ENCODE measurements at places on chromosomes 12 and 14.

- DNase-seq, result no peak
Measured at GRCh38 chr14:104116288-104116755, 22.1 kb upstream of the KIF26A start.

DNA sequence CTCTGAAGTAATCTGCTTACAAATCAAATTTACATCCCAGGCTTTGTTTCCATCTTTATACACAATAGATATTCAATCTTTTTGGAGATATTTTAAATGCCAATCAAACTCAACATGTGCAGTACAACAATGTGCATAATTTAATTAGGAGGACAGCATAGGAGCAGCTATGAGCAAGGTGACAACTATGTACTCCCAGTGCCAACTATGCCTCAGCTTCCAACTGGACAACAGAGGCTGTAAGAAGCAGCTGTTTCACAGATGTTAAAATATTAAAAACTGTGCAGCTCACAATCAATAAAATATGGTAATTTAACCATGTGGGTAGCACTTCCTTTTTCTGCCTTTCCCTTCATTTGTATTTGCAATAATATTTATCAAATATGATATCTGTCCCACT, 99.9 kb downstream of the ST8SIA1 start:
- DNase-seq, result no peak

- DNase-seq, result no peak
Measured at GRCh38 chr12:113378291-113378690, 19.9 kb downstream of the PLBD2 start.

GRCh38 chr12:100797246-100797645, 2.7 kb downstream of the ANO4 start:
- no peak for DNase-seq

GRCh38 chr12:82666830-82667229, 19.9 kb upstream of the TMTC2 start:
- DNase-seq, result no peak

- peak; percentile 15 for DNase-seq
Measured at GRCh38 chr12:12467688-12468261, 94.9 kb downstream of the DUSP16 start.

DNA sequence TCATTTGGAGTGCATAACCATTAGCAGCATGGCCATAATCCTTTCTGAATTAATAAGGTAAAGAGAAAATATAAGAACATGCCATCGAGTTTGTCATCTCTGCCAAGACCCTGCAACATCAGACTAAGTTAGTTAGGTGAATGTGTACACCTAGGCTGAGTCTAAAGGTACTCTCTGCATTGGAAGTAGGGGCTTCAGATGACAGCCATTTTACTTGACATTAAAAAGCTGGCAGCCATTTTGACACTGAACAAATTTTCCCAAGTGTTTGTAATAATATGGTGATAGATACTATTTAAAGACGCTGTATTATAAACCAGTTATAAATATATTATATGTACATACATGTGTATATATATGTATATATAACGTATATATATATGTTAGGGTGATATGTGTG, 79.0 kb downstream of the SUDS3 start:
- no peak for DNase-seq

GRCh38 chr14:34498684-34499412, 36.8 kb upstream of the SPTSSA start:
- no peak for DNase-seq

GRCh38 chr12:98151105-98151590, 364.2 kb upstream of the TMPO start:
- no peak for DNase-seq

DNA sequence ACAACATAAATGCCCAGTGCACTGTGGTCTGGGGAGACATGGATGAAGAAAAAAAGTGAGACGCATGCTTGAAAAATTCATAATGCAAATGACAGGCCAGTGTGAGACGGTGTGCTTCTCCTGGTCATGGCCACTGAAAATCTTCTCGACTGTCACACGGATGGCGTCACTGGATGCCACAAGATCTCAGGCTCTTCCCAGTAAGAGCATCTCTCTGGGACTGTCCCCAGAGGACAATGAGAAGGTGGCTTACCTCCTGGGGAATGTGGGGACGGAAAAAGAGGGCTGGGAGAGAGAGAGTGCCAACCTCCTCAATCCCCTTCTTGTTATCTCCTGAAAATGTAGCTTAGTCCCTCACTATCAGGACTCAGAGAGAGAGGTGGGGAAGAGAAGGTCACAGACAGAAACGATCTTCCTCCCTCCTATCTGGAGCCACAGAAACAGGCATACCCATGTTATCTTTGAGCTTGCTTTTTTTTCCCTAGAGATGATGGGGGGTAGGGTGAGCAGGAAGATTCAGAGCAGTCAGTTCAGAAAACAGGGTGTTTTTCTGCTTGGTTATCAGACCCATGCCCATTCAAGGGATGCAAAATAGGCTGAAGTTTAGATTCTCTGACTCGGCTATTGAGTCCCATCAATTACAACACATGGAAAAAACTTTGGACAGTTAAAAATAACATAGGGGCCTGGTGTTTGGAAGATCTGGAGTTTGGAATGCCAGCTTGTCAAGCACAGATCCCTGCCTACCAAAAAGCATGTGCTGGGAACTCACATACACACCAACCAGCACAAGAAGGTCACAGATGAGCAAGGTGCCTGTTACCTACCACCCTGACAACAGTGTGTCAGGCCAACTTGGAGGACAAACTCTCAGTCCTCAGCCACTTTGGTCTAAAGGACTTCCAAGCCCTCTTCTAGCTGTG, 24.2 kb downstream of the DPF3 start:
- DNase-seq, result no peak

Data from activated T-cell treated with anti-CD3 and anti-CD28 coated beads for 24 hours (primary cell).